ENCODE measurements at places on chromosomes 16 and 17.

GRCh38 chr16:47574091-47575054, 113.2 kb downstream of the PHKB start:
- no peak for DNase-seq

DNA sequence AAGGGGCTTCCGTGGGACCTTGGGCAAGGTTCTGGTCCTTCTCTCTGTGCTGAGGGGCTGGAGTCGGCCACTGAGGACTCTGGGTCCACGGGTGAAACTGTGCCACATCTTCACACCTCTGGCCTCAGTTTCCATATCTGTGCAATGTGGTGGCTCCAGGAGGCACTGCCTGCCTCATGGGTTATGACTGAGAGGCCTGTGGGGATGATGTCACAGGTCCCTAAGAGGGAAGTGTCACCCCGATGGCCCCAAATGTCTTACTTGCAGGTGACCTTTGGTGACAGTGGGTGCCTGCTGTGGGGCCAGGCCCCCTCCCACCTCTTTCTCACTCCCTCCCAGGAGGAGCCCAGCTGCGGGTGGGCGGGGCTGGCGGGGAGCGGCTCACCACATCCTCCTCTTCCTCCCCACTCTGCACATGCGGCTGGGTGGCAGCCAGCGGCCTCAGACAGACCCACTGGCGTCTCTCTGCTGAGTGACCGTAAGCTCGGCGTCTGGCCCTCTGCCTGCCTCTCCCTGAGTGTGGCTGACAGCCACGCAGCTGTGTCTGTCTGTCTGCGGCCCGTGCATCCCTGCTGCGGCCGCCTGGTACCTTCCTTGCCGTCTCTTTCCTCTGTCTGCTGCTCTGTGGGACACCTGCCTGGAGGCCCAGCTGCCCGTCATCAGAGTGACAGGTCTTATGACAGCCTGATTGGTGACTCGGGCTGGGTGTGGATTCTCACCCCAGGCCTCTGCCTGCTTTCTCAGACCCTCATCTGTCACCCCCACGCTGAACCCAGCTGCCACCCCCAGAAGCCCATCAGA, at the start of gene IL21R:
Gene IL21R (plus strand): TSS at position 407 of the 801 bp plus-strand sequence. CDS start 27,898 bp downstream, outside the sequence.
- DNase-seq: peak; percentile 20

GRCh38 chr16:55779402-55780094, 53.3 kb downstream of the CES1 start:
- no peak for DNase-seq

- no peak for DNase-seq
Measured at GRCh38 chr16:77690416-77690815, 31.9 kb upstream of the NUDT7 start.

- no peak for DNase-seq
Measured at GRCh38 chr16:77596261-77596660, 126.1 kb upstream of the NUDT7 start.

- no peak for DNase-seq
Measured at GRCh38 chr17:6041246-6041645, 28.9 kb upstream of the WSCD1 start.

GRCh38 chr16:12988071-12988470, 86.7 kb downstream of the SHISA9 start:
- no peak for DNase-seq

GRCh38 chr17:77184474-77184873, 43.7 kb downstream of the SEC14L1 start:
- DNase-seq: no peak

DNA sequence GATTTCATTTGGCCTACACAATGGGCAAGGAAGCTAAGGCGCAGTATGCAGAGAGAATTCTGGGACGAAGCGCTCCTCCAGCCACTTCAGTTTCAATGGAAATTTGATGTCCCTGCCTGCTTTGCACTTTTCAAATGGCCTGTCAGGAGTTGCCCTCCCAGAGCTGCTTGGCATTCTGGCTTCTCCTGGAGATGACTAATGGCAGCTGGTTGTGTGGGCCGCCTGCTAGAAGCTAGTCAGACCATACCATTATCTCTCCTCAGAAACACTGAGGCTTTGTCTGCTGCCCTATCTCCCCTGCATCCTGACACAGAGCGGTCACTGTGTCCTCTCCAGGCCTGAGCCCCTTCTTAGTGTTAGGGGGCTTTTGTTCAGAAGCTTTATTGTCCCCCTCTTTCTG, 180.1 kb downstream of the SPECC1 start:
- peak; percentile 99 for DNase-seq

- DNase-seq: no peak
Measured at GRCh38 chr17:17628388-17629008, 37.0 kb upstream of the PEMT start.

- no peak for DNase-seq
Measured at GRCh38 chr17:56109836-56110235, 43.4 kb upstream of the ANKFN1 start.

- no peak for DNase-seq
Measured at GRCh38 chr16:31022544-31023251, 10.7 kb upstream of the STX4 start.

GRCh38 chr17:57349541-57350247, 93.4 kb downstream of the MSI2 start:
- no peak for DNase-seq

DNA sequence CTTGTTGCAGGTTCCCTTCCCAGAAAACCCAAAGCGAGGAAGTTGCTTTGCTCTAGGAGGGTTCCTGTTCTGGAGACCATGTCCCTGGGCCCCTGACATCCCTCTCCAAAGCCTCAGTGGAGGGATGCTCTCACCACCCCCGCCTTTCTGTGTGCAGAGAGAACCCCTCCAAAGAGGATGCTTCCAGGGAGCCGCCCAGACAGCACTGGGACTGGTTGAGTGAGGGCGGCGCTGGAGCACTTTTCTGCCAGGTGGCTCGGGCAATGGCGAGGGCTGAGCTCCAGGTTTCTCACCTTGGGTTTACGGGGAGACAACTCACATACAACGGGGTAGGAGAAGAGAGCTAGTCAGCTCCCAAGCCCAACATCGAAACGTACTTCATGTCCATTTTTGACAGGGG, 7.3 kb downstream of the EMC6 start:
- no peak for DNase-seq
